Right lung (tissue), 10 donors: ENCODE measurements at places on chromosomes 6 and 20. TPM values are rescaled to one million over a fixed set of nuclear protein-coding genes. Genes with fewer than 3 reads are reported as not detected.

- DNase-seq, result no peak
Observed at GRCh38 chr6:153272201-153272980, 141.3 kb upstream of the RGS17 start.

DNA sequence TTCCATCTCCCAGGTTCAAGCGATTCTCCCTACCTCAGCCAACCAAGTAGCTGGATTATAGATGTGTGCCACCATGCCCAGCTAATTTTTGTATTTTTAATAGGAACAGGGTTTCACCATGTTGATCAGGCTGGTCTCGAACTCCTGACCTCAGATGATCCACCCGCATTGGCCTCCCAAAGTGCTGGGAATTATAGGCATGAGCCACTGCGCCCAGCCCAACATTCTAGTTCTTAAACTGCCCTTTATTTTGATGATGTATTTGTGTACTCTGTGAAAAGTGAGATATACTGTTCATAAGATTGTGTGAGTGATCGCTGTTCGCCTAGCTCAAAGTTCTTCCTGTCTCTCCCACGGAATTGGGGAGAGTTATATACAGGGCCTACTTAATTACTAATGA is 93.1 kb downstream of the HFE start:
- no peak for DNase-seq

Gene PDYN
- not detected for polyA plus RNA-seq

DNA sequence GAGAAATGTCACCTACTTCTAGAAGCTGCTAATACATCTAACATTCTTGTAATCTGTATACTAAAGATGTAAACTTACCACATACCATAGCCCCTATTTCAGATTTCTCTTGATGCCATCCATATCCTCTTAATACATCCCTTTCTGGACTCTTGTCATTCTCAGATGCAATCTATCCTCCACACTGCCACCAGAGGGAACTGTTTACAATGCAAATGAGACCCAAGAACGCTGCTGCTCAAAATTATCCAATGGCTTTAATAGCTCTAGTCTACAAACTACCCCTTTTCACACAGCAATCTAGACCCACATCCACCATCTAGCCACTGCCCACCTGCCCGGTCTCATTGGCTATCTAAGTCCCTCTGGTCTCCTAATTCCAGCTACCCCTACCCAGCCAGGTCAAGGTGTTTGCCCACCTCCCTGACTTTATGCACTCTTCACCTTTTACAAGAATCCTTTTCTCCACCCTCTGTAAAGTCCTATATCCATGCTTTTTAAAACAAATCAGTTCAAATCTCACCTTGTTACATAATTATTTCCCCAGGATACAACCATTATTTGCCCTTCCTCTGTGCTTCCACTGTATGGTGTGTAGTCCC is 14.8 kb downstream of the FAXC start:
- no peak for DNase-seq
